ENCODE measurements at places on chromosomes 7 and 10.
A peak's percentile ranks its signal among the peaks of the same experiment; 100 is the strongest.

DNA sequence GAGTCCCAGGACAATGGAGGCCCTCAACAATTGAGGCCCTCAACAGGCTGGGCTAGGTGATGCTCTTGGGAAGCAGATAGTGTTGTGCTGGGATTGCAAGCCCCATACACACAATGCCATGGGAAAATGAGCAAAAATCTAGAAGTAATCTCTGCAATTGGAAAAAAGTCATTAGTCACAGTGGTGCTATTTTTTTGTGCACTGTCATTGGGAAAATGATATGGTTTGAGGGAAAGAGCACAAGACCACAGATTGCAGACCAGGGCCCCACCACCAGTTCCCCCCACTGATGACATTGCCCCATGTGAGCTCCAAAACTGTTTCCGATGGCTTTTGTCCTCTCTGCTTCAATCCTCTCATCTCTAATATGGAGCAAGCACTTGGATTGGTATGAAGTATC is 1.9 kb downstream of the KCTD7 start:
- no peak for DNase-seq

- no peak for DNase-seq
Measured at GRCh38 chr7:22129166-22129565, 183.5 kb upstream of the CDCA7L start.

DNA sequence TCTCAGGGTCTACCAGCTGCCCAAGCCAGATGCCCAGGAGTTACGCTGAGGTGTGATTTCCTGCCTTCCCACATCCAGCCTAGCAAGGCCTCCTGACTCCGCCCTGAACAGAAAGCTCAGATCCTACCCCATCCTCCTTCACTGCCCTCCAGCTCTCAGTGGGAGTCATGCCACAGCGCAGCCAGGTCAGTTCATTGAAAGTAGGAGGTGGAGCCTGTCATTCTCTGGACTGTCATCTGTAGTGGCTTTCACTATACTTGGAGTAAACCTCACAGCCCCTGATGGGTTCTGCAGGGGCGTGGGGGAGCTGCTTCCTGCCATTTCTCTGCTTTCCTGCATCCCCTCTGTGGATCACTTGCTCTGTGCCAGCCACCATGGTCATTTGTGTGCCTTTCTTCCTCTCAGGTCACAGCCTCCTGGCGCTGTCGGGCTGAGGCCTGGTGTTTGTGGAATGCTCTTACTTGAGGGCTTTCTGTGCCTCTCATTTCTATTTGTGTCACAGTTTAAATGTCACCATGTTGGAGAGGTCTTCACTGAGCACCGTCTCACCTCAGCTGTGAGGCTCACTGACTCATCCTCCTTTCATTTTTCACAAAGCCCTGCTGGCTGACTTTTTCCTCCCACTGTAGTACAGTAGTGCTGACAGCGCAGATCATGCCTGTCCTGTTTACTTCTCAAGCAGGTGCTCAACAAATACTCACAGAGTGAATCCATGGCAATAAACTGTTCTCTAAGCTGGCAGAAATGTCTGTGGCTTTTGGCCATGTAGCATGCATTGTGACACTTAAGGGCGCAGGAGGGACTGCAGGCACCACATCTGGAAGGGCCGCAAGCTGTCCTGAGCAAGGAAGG is 61.0 kb upstream of the TMEM248 start:
- peak; percentile 56 for DNase-seq

DNA sequence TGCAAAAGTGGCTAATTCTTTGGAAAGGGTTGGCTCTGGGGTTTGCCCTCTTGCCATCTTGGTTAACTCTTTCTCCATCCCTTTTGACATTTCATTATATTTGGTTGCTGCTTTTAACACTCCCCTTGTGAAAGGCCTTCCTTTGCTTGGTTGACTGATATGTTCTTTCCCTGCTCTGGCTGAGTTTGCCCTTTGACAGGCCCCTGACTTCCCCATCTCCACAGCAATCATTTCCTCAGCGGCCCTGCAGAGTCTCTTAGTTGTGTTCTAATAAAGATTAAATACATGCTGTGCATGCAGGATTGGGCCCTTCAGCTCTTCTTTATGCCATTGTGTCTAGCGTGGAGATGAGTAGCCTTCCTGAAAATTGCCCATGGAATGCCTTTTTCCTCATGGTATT is 84.5 kb upstream of the CSTF2T start:
- DNase-seq, result no peak

DNA sequence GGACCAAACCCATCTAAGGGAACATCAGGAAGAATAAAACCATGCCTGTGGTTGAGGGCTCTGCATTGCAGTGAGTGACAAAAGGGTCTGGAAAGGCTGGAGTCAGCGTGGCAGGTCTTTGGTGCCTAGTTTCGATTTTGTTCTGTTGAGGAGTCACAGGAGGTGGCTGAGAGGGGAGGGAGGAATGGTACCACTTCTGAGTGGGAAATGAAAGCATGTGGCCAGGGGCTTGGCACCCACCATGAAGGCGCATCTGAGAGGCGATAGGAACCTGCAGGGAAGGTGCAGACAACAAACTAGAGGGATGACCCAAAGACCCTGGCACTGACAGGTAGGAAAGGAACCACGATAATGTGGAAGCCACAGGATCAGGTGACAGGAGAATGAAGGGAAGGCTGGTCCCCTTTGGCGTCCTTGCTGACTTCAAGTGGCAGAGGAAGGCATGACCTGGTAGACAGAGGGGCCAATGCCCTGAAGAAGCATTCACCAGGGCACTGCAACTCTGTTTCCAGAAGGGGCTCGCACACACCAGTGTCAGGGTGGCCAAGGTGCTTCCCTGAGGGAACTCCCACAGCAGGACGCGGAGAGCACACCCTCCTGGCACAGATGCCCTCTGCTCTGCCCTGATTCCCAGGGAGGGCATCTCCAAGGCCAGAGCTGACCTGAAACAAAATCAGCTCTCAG is 41.7 kb downstream of the HIPK2 start:
- no peak for DNase-seq

- no peak for DNase-seq
Measured at GRCh38 chr7:44838751-44839150, 9.1 kb downstream of the H2AZ2 start.

DNA sequence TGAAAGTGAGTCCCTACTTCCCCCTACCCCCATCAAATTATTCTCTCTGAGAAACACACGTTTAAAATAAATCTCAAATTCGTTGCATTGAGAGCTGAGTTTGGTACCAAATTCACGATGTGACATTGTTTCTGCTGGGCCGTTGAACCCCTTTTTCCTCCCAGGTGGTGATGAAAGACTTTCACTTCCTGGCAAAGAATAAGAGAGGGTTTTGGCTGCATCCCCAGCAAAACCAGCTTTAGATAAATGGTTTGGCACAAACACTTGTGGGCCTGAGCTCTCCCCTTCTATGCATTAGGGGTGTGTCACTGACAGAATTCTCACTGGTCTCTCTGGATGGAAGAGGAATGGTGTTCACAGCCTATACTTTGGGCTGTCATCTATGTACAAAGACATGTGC is 8.8 kb upstream of the DNTT start:
- DNase-seq, result no peak

DNA sequence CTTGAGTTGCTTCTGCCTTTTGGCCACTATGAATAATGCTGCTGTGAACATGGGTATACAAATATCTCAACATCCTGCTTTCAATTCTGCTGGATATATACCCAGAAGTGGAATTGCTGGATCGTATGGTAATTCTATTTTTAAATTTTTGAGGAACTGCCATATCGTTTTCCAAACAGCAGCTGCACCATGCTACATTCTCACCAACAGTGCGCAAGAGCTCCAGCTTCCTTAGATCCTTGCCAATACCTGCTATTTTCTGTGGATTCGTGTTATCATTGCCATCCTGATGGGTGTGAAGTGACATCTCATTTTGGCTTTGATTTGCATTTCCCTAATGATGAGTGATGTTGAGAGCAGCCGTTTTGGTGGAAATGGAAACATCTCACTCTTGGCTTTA is 26.7 kb downstream of the FRMD4A start:
- no peak for DNase-seq

- DNase-seq, result no peak
Measured at GRCh38 chr10:77514870-77515269, 122.7 kb downstream of the KCNMA1 start.

DNA sequence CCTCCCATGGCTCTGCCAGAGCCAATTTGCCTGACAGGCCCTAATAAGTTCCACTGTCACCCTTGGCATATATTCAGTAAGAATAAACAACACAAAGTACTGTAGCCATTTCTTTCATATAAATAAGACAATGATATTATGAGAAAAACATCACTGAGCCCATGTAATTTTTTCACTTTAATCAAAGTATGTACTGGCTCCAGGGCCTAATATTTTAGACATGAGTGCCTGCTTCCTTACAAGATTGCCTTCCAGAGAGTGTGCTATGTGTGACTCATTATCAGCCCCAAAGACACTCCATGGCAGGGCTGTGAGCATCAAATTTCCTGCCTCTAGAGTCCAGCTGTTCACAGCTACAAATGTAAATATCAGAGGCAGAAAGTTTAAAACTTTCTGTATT is 297.6 kb downstream of the LHFPL3 start:
- no peak for DNase-seq

- DNase-seq, result no peak
Measured at GRCh38 chr10:52918714-52919305, 146.2 kb upstream of the MBL2 start.

DNA sequence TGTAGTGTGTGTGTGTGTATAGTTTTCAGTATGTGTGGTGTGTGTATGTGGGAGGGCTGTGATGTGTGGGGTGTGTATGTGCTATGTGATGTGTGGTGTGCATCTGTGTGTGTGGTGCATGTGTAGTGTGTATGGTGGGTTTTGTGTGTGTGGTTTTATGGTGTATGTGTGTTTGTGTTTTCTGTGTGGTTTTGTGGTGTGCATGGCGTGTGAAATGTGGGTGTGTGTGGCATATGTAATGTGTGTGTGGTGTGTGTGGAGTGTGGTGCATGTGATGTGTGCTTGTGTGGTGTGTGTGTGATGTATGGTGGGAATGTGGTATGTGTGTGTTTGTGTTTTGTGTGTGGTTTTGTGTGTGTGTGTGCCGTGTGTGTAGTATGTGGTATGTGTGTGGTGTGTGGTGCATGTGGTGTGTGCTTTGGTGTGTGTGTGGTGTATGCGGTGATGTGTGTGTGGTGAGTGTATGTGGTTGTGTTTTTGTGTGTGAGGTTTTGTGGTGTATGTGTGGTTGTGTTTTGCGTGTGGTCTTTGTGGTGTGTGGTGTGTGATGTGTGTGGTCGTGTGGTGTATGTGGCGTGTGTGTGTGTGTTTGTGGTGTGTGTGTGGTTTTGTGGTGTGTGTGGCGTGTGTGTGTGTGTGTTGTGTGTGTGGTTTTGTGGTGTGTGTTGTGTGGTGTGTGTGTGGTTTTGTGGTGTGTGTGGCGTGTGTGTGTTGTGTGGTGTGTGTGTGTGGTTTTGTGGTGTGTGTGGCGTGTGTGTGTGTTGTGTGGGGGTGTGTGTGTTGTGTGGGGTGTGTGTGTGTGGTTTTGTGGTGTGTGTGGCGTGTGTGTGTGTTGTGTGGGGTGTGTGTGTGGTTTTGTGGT is 18.0 kb upstream of the PPP2R2D start:
- no peak for DNase-seq

DNA sequence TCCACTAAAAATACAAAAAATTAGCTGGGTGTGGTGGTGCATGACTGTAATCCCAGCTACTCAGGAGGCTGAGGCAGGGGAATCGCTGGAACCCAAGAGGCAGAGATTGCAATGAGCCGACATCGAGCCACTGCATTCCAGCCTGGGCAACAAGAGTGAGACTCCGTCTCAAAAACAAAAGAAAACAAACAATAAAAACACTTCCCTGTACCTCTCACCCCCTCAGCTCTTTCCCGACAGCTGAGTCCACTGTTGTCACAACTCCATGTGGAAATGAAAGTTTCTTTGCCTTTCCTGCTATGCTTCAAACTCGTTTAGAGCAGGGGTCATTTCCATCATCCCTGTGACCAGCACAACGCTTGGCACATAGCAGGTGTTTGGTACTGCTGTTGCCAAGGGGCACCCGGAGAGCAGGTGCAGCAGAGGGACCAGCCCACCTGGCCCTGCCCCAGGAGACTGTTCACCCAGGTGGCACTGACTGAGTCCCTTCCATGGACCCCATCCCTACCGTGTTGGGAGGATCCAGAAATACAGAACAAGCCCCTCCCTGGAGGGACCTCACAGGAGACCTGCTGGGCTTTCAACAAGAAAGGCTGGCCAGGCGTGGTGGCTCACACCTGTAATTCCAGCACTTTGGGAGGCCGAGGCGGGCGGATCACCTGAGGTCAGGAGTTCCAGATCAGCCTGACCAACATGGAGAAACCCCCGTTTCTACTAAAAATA is 4.9 kb downstream of the TMEM130 start:
- no peak for DNase-seq

DNA sequence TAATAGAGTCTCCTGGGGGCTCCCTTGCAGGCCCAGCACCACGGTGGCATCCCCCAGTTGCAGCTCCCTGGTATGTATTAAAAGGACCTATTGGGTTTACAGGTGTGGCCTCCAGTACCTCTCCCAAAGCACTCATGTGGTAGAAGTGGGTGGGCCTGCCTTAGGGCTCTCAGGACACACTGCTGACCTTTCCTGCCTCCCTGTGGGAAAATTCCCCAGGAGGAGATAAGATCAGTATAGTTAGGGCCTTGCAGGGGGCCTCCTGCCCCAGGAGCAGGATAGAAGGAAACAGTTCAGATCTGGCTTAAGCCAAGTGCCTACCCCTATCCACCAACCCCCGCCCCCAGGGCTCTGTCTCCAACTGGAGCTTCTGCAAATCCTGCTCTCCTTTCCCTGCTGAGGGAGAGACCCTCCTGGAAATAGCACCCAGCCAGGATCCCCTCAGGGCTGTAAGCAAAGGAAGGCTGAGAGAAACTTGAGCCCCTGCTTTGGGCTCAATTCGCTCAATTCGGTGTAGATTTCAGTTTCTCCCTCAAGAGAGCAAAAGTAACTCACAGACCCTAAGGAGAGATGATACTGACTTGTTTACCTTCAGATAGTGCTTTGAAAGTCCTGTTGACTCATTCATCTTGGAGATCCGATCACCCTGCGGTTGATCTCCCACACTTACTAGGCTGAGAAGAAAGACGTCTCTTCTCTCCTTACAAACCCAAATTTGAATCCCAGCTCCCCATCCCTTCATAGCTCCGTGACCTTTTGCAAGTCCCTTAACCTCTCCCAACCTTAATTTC is 130.6 kb downstream of the WDR11 start:
- no peak for DNase-seq

DNA sequence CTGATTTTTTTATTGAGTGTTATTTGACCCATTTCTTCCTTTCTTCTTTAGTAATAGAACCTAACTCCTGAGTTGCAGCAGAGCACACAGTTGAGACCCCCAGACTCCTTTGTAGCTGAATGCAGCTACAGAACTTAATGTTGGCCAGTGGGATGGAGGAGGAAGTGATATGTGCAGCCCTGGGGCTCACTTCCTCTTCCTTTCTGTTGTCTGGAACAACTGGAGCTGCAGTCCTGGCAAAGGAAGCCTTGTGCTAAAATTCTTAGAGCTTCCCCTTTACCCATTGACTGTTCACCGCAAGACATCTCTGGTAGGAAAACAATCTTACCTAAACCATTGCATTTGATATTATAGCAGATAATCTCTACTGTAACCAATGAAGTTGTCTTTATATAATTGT is 86.6 kb downstream of the ITGB8 start:
- DNase-seq, result no peak
